ENCODE measurements at places on chromosomes 12 and 14.
A peak's percentile ranks its signal among the peaks of the same experiment; 100 is the strongest.

DNA sequence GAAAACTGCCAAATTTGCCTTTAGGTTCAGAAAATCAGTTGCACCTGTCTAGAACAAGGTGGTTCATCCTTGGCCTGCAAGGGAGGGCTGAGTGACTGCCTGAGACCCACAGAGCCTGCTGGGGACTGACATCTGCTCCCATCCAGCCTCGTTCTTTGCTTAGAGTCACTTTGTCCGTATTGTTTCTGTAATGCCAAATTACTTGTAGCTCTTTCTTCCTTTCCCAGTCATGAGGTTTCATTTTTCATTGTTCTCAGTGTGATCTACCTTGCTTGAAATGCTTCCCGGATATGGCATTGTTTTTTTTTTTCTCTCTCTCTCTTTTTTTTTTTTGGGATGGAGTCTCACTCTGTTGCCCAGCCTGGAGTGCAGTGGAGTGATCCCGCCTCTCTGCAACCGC lies 21.3 kb downstream of the TSPAN9 start:
- no peak for DNase-seq

DNA sequence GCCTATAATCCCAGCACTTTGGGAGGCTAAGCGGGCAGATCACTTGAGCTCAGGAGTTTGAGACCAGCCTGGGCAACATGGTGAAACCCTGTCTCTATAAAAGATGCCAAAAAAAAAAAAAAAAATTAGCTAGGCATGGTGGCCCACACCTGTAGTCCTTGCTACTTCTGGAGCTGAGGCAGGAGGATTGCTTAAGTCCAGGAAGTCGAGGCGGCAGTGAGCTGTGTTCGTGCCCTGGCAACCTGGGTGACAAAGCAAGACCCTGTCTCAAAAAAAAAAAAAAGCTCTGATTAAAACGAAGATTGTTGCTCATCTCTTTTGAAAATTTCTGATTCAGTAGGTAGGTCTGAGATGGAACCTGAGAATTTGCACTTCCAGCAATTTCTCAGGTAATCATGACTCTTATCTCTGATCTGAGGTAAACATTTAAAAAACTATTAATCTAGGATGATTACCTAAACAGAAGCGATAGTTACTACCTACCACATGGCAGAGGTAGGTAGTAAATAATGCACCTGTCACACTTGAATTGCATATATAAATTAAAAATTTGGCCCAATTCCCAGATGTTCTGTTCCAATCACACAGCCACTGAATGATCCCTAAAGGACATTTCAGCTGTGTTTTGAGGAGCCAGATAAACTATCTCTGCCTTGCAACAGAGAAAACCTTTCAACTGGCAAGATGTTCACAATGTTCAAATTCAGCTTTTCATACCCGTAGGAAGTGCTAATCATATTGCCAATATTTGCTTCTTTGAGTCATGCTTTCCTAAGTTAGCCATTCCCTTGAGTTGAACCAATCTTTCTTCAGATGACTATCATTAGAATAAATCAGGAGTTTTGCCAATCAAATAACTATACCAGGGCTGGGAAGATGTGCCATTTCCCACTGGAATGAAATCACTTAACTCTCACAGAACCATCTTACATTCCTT lies 4.2 kb upstream of the TEP1 start:
- DNase-seq, result peak; percentile 27

DNA sequence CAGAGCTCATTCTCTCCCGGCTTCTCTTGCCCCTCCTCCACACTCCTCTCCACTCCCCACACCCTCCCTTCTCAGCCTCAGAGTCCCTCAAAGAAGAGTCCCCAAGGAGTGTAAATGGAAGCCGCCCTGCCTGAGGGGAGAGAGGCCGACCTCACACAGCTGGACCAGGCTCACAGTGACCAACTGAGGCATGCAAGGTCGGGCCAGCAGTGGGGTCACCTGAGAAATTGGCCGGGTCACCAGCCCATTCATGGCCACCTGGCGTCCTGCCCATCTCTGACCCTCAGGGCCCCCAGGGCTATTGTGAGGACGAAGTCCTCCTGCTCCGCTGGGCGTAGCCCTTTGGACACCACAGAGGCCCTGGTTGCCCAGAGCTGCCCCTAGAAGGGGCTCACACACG lies 49.5 kb upstream of the NUAK1 start:
- no peak for DNase-seq

DNA sequence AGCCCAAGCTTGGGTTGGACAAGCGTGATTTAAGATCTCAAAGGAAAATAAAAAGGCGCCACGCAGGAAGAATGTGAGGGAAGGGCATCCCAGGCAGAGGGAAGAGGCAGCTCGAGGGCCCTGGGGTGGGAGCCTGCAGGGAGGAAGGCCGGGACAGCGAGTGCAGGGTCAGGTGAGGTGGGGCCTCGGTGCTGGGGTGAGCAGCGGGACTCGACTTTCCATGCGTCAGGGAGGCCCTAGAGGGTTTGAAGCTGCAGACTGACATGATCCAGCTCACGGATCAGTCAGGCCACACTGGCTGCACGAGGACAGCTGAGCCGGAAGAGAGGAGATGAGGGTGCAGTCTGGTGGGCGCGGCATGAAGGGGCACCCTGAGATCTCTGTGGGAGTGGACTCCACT lies 145.8 kb downstream of the RBM19 start:
- no peak for DNase-seq

DNA sequence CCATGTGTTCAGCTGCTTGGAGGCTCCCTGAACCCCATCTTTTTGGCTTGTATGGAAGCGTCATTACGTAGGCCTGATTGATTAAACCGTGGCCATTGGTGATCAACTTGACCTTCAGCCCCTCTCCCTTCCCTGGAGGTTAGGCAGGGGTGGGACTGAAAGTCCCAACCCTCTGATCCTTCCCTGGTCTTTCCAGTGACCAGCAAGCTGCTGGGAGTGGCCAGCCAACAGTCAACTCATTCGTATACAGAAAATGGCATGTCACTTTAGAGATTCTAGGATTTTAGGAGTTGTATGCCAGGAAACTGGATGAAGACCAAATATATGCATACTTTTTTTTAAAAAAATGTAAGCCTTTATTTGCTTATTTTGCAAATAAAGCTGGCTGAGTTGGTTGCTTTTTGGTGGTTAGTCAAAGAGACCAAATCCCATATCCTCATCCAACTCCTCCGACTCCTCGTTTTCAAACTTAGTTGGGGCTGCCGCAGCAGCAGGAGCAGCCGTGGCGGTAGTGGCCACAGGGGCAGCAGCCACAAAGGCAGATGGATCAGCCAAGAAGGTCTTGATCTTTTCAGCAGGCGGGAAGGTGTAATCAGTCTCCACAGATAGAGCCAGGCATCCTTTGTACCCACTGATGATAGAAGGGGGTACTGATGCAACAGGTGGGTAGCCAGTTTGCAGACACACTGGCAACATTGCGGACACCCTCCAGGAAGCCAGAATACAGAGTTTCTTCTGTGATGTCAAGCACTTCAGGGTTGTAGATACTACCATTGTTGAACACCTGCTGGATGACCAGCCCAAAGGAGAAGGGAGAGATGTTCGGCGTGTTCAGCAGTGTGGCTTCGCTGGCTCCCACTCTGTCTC lies 16.6 kb downstream of the NFKBIA start:
- no peak for DNase-seq

- no peak for DNase-seq
Measured at GRCh38 chr12:58961906-58962305, 41.6 kb upstream of the LRIG3 start.

DNA sequence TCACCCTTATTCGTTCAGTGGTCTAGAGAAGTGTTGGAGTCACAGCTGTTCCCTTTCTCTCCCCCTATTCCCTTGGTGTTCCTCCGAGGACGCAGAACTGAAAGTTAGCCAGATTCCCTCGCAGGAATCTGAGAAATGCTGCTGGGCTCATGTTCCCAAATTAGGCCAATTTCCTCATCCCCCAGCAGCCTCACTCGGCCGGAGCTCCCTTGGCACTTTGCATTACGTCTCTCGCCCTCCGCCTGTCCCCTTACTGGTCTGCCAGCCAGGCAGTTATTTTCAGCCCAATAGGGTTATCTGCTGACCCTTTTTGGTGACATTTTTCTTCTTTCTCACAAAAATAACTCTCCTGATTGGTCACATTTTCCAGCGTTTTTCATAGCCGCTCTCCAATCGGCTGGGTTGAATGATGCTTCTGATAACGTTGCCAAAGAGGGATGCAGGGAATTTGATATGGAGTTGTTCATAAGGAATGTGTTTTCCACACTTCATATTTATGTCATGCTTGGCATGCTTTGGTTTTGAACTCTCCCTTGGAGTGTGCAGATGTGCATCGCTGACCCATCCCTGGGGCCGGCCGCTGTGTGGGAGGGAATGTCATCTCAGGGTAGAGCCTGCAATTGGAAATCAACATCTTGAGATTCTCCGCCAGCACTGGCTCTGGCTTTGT lies 9.9 kb downstream of the IFT43 start:
- DNase-seq, result no peak

GRCh38 chr12:52324153-52324444 lies 2.9 kb upstream of the KRT83 start:
- DNase-seq, result no peak

- DNase-seq, result no peak
Measured at GRCh38 chr12:73083736-73084135, 811.6 kb downstream of the TRHDE start.

DNA sequence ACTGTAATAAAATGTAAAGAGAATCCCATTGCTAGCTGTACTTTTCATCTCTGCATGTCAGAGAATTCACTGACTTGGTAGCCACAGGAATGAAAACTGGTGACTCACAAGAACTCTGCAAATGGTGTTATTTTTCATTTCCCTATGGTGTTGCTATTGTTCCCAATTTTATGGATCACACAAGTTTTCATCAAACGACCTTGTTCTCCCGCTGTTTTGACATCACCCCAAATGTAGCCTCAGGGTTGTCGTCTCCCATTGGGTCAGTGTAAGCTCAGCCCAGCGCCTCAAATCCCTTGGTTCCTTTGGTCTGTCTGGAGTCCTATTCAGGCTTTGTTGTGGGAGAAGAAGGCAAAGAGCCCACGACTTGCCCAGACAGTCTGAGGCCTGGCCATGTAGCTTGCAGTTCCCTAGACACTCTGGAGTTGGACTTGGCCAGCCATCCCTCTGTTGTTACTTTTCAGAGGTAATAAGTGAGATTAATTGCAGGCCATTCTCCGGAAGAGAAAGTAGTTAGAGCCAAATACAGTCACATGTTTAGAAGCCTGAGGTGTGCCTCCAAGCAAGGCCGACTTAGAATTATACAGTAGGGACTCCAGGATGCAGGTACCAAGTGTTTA lies 159.2 kb downstream of the TGFB3 start:
- no peak for DNase-seq

DNA sequence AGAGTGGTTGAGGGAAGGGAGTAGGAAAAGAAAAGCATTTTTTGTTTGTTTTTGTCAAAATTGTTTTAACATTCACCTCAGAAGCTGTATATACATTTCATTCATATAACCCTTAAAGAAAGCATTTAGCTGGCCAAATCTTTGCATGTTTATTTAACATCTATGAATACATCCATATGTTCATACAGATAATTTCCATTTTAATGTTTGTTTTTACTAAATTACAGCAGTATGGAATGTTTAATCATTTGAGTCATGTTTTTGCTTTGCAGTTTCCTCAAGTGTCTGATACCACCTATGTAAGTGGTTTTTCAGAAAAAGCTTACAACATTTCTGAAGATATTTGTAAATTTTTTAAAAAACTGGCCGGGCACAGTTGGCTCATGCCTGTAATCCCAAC lies 84.3 kb upstream of the ATF1 start:
- DNase-seq, result no peak

- DNase-seq, result peak; percentile 45
Measured at GRCh38 chr12:75479963-75480461, 543 bp upstream of the GLIPR1 start.

DNA sequence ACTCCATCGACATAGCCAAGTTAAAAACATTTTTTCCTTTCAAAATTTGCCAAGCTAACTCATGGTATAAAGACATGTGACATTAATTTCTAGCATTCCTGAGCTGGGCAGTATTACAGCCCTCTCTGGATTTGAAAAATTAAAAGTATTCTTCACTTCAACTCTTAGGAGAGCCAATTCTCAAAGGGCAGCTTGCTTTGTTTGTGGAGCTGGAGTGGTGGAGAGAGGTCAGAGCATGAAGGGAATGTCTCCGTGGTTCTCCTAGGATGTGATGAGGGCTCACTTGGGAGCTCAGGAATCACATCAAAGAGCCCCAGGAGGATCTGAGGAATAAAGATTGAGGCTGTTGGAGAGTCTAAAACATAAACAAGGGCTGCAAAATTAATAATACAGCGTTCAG lies 46.9 kb upstream of the RGS6 start:
- no peak for DNase-seq
